ENCODE measurements at places on chromosomes 13 and 19. TPM values are rescaled to one million over a fixed set of nuclear protein-coding genes. Genes with fewer than 3 reads are reported as not detected.

- DNase-seq: no peak
- no peak overlapping the region for H3K27ac ChIP-seq
- H3K27me3 ChIP-seq: no peaks in the 10 kb centered on the region
- no peak overlapping the region for H3K4me3 ChIP-seq
- H3K4me1 ChIP-seq: no peaks in the 10 kb centered on the region
Observed at GRCh38 chr19:43380008-43380407, 26.5 kb downstream of the CD177 start.

GRCh38 chr13:29323954-29324353, 271.5 kb downstream of the SLC7A1 start:
- H3K4me3 ChIP-seq: no peak overlapping the region
- H3K27ac ChIP-seq: no peak overlapping the region
- H3K4me1 ChIP-seq: no peaks in the 10 kb centered on the region

GRCh38 chr19:7013678-7014077, 7.6 kb downstream of the MBD3L2B start:
- peaks cover 2% of the 10 kb centered on the region for H3K27me3 ChIP-seq
- no peak overlapping the region for H3K4me3 ChIP-seq
- no peak for DNase-seq
- no peak overlapping the region for H3K27ac ChIP-seq
- no peaks in the 10 kb centered on the region for H3K36me3 ChIP-seq
- H3K4me1 ChIP-seq: no peaks in the 10 kb centered on the region

DNA sequence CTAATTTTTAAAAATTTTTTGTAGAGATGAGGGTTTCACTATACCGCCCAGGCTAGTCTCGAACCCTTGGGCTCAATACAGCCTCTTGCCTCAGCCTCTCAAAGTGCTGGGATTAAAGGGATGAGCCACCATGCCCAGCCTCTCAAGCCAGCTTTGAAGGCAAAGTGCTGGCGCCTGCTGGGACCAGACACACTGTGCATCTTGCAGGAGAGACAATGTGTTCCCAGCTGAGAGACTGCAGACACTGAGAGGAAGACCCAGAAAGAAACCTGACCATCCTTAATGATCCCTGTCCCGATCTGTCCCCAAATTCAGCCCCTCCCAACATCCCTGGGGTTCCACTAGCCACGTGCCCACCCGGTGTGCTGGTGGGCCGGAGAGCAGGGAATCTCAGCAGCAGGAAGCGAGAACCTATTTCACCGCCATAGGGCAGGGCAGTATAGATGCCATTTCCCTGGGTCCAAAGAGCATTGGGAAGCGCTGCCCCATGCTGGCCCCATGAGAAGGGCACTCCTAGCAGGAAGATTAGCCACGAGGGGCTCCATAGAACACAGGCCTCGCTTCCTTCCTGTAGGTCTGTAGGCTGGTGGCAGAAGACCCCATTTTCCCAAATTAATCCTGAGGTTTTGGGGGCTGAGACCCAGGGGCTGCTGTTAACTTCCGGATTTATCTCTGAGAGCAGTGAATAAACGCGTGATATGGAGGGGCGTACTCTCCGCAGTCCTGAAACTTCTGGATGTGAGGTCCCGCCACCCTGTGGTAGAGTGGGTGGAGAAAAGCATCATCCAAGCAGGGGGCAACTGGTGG, 968 bp downstream of the RAVER1 start:
- peak overlapping the region; percentile 89 for H3K27ac ChIP-seq
- peaks cover 30% of the 10 kb centered on the region for H3K36me3 ChIP-seq
- H3K27me3 ChIP-seq: no peaks in the 10 kb centered on the region
- peaks cover 21% of the 10 kb centered on the region for H3K4me1 ChIP-seq

MAP1S gene
- 8.2 TPM for total RNA-seq

- H3K36me3 ChIP-seq: no peaks in the 10 kb centered on the region
- no peaks in the 10 kb centered on the region for H3K27me3 ChIP-seq
- H3K4me1 ChIP-seq: no peaks in the 10 kb centered on the region
Observed at GRCh38 chr13:40315416-40316064, 350.9 kb downstream of the FOXO1 start.

GRCh38 chr13:109479534-109479933, 306.8 kb downstream of the IRS2 start:
- H3K4me1 ChIP-seq: no peaks in the 10 kb centered on the region
- no peak overlapping the region for H3K27ac ChIP-seq
- H3K27me3 ChIP-seq: no peaks in the 10 kb centered on the region
- no peak overlapping the region for H3K4me3 ChIP-seq

LRRC25 gene
- 7.9 TPM for total RNA-seq

GRCh38 chr13:39571502-39572092, 31.4 kb downstream of the LHFPL6 start:
- no peak overlapping the region for H3K27ac ChIP-seq
- H3K27me3 ChIP-seq: no peaks in the 10 kb centered on the region
- no peak overlapping the region for H3K4me3 ChIP-seq
- DNase-seq: no peak

C19orf33 gene
- 1.6 TPM for total RNA-seq

DNA sequence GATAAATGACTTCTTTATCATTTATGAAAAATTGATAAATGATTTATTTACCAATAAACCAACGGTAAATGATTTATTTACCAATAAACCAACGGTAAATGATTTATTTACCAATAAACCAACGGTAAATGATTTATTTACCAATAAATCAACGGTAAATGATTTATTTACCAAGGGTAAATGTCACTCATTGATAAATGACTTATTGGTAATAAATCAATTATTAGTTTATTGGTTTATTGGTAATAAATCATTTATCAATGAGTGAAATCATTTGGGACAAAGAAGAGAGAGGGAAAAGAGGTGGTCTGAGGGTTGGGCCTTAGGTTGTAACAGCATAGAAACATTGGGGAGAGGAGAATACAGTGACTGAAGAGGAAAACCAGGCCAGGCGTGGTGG, 21.5 kb downstream of the VAV1 start:
- H3K4me3 ChIP-seq: no peak overlapping the region
- no peaks in the 10 kb centered on the region for H3K27me3 ChIP-seq
- no peak overlapping the region for H3K27ac ChIP-seq
- H3K36me3 ChIP-seq: no peaks in the 10 kb centered on the region

PTH2 gene
- total RNA-seq: not detected

IGFL2 gene
- 0.08 TPM for total RNA-seq

BORA gene
- 11.3 TPM for total RNA-seq

KLK6 gene
- not detected for total RNA-seq

DNA sequence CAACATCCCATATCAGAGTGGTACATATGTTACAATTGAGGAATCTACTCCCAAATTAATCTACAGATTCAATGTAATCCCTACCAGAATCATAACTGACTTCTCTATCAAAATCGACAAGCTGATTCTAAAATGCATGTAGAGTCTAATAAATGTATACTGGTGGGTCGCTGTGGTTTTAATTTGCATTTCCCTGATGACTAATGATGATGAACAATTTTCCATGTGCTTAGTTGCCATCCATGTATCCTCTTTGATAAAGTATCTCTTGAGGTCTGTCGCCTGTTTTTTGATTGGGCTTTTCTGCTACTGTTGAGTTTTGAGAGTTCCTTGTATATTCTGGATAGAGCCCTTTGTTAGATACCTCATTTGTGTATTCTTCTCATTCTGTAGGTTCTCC, 43.8 kb downstream of the KLF12 start:
- no peak overlapping the region for H3K27ac ChIP-seq
- no peaks in the 10 kb centered on the region for H3K27me3 ChIP-seq
- no peaks in the 10 kb centered on the region for H3K36me3 ChIP-seq
- H3K4me3 ChIP-seq: no peak overlapping the region
- H3K4me1 ChIP-seq: peaks cover 7% of the 10 kb centered on the region

DCLK1 gene
- total RNA-seq: 0.33 TPM

DNA sequence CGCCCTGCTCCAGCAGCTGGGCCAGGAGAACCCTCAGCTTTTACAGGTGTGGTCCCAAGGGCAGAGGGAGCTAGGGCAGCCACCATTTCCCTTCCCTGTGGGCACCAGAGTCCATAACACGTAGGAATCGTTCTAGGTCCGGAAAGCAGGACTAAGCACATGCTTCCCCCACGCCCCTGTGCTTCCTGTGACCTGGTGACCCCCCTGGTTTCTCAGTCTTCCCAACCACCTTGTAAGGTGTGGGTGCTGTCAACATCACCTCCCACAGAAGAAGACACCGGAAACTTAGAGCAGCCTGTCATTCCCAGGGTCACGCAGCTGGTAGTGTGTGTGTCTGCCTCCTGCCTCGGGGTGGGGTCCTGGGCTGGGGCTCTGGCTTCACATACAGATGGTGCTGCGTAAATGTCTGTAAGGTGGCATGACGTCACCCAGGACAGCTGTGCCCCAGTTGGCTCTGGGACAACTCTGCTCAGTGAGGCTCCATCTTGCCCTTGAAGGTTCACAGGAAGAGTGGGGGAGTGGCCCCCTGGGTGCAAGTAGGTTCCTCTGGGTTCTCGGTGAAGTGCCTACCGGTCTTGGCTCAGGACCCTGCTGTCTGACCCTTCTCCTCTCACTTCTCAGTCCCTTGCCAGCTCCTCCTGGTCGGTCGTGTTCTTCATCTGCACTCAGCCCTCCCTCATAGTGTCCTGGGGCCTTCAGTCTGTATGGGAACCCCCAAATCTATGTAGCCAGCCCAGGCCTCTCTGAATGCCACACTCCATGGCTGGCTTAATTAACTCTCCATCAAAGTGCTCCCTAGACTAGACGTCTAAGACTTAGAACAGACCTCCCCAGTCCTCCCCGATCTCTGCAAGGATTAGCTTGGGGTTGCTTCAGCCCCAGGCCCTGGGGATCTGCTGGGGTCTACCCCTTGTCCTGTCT, 4.0 kb downstream of the RAD23A start:
- DNase-seq: no peak
- H3K4me1 ChIP-seq: peaks cover 21% of the 10 kb centered on the region
- H3K27me3 ChIP-seq: no peaks in the 10 kb centered on the region
- no peak overlapping the region for H3K4me3 ChIP-seq
- H3K36me3 ChIP-seq: peaks cover 24% of the 10 kb centered on the region

SLC5A5 gene
- 0.09 TPM for total RNA-seq

CEACAM16 gene
- total RNA-seq: 0.09 TPM

- peaks cover 5% of the 10 kb centered on the region for H3K4me1 ChIP-seq
- no peaks in the 10 kb centered on the region for H3K27me3 ChIP-seq
- DNase-seq: no peak
- H3K4me3 ChIP-seq: no peak overlapping the region
- H3K27ac ChIP-seq: no peak overlapping the region
- H3K36me3 ChIP-seq: peaks cover 26% of the 10 kb centered on the region
Observed at GRCh38 chr19:15234431-15235130, 2.3 kb upstream of the EPHX3 start.

DNA sequence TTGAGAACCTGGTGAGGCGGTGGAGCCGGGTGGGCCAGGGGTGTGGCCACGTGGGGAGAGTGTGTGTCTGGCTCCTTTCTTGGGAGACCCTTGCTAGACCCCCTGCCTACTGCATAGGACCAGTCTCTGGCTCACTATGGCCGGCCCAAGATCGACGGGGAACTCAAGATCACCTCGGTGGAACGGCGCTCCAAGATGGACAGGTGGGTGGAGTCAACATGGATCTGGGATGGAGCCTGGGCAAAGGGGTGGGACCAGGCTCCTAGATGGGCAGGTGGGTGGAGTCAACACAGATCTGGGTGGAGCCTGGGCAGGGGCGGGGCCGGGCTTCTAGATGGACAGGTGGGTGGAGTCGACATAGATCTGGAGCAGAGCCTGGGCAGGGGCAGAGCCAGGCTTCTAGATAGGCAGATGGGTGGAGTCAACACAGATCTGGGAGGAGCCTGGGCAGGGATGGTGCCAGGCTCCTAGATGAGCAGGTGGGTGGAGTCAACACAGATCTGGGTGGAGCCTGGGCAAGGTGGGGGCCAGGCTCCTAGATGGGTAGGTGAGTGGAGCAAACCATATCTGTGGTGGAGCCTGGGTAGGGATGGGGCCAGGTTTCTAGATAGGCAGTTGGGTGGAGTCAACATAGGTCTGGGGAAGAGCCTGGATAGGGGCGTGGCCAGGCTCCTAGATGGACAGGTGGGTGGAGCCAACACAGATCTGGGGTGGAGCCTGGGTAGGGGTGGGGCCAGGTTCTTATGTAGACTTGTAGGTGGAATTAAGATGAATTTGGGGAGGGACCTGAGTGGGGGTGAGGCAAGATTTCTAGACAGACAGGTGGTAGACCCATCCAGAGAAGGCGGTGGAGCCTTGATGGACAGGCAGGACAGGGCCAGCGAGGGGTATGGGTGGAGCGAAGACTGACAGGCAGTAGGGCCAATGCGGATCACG, 56.5 kb downstream of the VAV1 start:
- H3K27ac ChIP-seq: no peak overlapping the region
- no peaks in the 10 kb centered on the region for H3K27me3 ChIP-seq
- DNase-seq: peak; percentile 39
- no peaks in the 10 kb centered on the region for H3K4me1 ChIP-seq

GRCh38 chr19:42270346-42271044, 1.4 kb downstream of the CIC start:
- H3K27me3 ChIP-seq: no peaks in the 10 kb centered on the region
- H3K4me3 ChIP-seq: peak overlapping the region; percentile 78
- no peak for DNase-seq

POGLUT2 gene
- total RNA-seq: 7.5 TPM

- H3K27ac ChIP-seq: peak overlapping the region; percentile 99
- no peaks in the 10 kb centered on the region for H3K27me3 ChIP-seq
- peaks cover 11% of the 10 kb centered on the region for H3K4me1 ChIP-seq
- no peak for DNase-seq
- no peaks in the 10 kb centered on the region for H3K36me3 ChIP-seq
Observed at GRCh38 chr19:2057484-2058469, 6.7 kb upstream of the MKNK2 start.

MCEMP1 gene
- 0.92 TPM for total RNA-seq

DNA sequence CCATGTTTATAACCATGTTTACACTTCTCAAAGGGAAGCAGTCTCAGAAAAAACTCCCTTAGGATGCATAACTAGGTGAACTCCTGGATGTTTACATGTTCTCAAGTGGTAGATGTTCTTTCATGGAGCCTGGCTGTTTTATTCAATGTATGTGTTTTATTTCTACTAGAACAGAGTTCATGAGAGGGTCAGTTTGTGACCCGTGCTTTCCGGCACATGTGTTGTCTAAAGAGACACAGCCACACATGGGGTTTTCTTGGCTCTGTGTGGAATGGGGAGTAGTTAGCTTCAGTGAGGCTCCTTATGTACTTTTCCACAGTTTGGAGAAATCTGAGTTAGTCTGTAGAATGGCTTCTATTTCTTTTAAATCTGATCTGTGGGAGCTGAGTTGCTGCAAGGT, 60.9 kb downstream of the ATP8A2 start:
- H3K36me3 ChIP-seq: no peaks in the 10 kb centered on the region
- DNase-seq: no peak
- H3K27me3 ChIP-seq: no peaks in the 10 kb centered on the region
- H3K27ac ChIP-seq: no peak overlapping the region

ZNF285 gene
- 1.4 TPM for total RNA-seq

ZNF497 gene
- 1.1 TPM for total RNA-seq

CCDC169 gene
- total RNA-seq: 2.1 TPM

PRR19 gene
- total RNA-seq: not detected

AP2A1 gene
- 123 TPM for total RNA-seq

DNA sequence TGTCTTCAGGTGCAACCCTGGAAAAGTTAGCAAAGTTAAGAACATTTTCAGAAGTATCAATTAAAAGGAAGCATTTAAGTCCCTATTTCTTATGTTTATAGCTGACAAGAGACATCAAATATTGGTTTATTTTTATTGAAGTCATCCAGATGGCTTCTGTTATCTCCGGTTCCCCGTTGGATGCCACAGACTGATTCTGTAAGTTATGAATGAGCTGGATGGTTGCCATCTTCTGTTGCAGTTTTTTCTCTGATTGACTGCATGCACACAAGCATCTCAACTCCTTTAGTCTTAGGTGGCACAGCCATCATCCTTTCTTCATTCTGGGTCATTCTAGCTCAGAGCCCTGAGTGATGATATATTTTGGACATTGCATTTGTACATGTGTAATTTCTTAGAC, 10.6 kb upstream of the OXGR1 start:
- no peak overlapping the region for H3K4me3 ChIP-seq
- H3K27me3 ChIP-seq: no peaks in the 10 kb centered on the region
- H3K36me3 ChIP-seq: no peaks in the 10 kb centered on the region
- no peaks in the 10 kb centered on the region for H3K4me1 ChIP-seq
- DNase-seq: no peak

Data from liver (tissue), 10 donors.